Gastrocnemius medialis (tissue), 4 donors: ENCODE measurements at places on chromosomes 5 and 9. TPM values are rescaled to one million over a fixed set of nuclear protein-coding genes. Genes with fewer than 3 reads are reported as not detected.

GRCh38 chr9:214351-214647 is 366 bp upstream of the DOCK8 start:
- no peaks in the 10 kb centered on the region for H3K36me3 ChIP-seq
- no peaks in the 10 kb centered on the region for H3K27me3 ChIP-seq
- H3K27ac ChIP-seq: peak overlapping the region; percentile 54
- H3K4me1 ChIP-seq: no peaks in the 10 kb centered on the region
- H3K4me3 ChIP-seq: peak overlapping the region; percentile 53

ZNF879 gene
- 2.5 TPM for total RNA-seq

- H3K27me3 ChIP-seq: peaks cover 100% of the 10 kb centered on the region
- H3K27ac ChIP-seq: no peak overlapping the region
- no peak overlapping the region for H3K4me3 ChIP-seq
- no peak for DNase-seq
- H3K36me3 ChIP-seq: no peaks in the 10 kb centered on the region
These were observed 211.2 kb downstream of the MEF2C start for GRCh38 chr5:88671505-88672499.

DNA sequence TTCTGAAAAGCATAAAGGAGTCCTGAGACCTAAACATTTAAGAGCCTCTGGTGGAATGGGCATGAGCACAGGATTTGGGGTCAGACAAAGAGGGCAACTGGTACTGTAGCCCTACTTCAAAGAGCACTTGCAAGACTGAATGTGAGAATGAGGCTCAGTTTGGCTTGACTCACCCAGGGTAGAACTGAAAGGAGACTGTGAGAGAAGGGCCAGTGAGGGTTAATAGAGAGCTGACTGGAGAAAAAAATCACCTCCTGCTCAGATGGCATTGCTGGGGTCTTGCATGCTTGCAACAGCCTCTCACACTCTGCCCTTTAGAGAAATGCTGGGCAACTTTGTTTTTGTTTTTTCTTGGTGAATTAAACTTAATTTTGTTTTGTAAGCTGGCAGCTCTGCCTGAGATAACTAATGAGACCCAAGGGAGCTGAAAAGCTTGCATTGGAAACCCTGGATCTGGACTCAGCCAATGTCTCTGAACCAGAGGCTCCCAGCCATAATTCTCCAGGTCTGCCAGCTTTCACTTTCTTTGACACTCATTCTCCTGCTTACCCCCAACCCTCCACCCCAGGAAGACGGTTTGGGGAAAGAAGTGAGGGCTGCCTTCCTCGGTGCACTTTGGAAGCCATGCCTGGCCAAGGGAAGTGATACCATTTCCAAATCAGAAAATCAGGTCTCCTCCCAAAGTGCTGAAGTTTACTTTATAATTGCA is 161.1 kb upstream of the PANK3 start:
- H3K27me3 ChIP-seq: no peaks in the 10 kb centered on the region
- H3K4me1 ChIP-seq: no peaks in the 10 kb centered on the region
- H3K36me3 ChIP-seq: no peaks in the 10 kb centered on the region
- H3K27ac ChIP-seq: no peak overlapping the region
- no peak for DNase-seq

DNA sequence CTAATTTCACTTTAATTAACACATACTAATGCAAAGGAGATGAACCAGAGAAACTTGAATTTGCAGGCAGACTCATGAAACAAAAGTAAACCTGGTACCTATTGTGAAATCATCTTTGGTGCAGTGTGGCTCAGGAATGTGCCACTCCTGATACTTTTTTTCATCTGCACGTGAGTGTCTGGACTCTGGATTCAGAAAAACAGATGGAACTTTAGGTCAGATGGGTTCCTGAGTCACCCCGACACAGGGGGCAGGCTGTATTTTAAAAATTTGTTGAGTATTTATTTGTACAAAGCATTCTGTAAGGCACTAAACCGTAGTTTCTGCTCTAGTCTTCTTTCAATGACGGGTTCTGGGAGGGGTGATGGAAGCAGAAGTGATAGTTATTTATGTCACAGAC is 52.2 kb upstream of the TUT7 start:
- no peaks in the 10 kb centered on the region for H3K27me3 ChIP-seq
- H3K4me3 ChIP-seq: no peak overlapping the region
- H3K36me3 ChIP-seq: no peaks in the 10 kb centered on the region
- DNase-seq: peak; percentile 27

- H3K36me3 ChIP-seq: no peaks in the 10 kb centered on the region
- no peak overlapping the region for H3K27ac ChIP-seq
- no peak for DNase-seq
- no peak overlapping the region for H3K4me3 ChIP-seq
These were observed 167.8 kb downstream of the GABRB2 start for GRCh38 chr5:161378701-161379100.

DNA sequence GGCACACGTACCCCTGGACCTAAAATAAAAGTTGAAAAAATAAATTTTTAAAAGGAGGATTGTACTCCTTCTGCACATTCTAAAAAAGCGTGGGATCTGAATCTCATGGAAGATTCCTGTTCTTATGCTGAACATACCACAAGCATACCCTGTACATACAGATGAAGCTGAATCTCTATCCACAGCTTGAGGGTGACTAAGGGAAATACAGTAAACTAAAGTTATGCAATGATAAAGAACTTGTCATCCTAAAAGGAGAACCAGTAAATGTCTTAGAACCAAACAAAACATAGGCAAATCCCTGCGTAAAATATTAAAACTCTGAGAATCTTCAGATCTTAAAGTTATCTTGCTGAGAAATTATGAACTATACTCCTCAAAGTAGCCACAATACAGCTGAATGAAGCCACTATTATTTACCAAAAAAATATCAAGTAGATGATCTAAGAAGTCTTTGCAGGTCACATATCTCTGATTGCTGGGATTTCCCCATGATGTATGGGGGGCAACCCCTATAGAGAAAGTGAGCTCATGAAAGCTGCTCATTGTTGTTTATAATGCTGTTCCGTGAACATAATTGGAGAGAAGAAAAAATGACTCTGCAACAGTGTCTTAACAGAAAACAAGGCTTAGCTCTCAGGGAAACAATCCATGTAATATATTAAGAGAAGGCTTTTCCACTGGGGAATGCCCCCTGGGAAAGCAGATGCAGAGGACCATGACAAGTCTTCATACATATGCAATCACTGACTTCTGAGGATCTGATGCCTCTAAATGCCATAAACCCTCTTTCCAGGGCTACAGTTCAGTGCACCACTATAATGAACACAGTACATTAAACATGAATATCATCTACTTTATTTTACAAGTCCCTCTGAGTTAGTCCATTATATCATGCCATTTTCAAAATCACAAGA is 210.1 kb downstream of the EPB41L4A start:
- no peak overlapping the region for H3K4me3 ChIP-seq
- no peaks in the 10 kb centered on the region for H3K27me3 ChIP-seq
- H3K4me1 ChIP-seq: no peaks in the 10 kb centered on the region

GRCh38 chr9:83199240-83199639 is 136.3 kb upstream of the RASEF start:
- H3K4me3 ChIP-seq: no peak overlapping the region
- no peaks in the 10 kb centered on the region for H3K36me3 ChIP-seq
- H3K27me3 ChIP-seq: no peaks in the 10 kb centered on the region
- no peaks in the 10 kb centered on the region for H3K4me1 ChIP-seq

GRCh38 chr5:175821790-175822211 is 49.6 kb upstream of the CPLX2 start:
- H3K27ac ChIP-seq: no peak overlapping the region
- no peak for DNase-seq
- H3K4me1 ChIP-seq: no peaks in the 10 kb centered on the region

GRCh38 chr5:63323926-63324325 is 638.3 kb downstream of the HTR1A start:
- no peak for DNase-seq
- H3K27me3 ChIP-seq: no peaks in the 10 kb centered on the region
- H3K27ac ChIP-seq: no peak overlapping the region
- no peaks in the 10 kb centered on the region for H3K36me3 ChIP-seq
- no peak overlapping the region for H3K4me3 ChIP-seq

GRCh38 chr5:55241746-55242145 is 8.3 kb upstream of the CCNO start:
- H3K27me3 ChIP-seq: peaks cover 16% of the 10 kb centered on the region
- no peak overlapping the region for H3K27ac ChIP-seq
- no peak overlapping the region for H3K4me3 ChIP-seq
- no peaks in the 10 kb centered on the region for H3K4me1 ChIP-seq

BTNL8 gene
- total RNA-seq: 0.20 TPM

DNA sequence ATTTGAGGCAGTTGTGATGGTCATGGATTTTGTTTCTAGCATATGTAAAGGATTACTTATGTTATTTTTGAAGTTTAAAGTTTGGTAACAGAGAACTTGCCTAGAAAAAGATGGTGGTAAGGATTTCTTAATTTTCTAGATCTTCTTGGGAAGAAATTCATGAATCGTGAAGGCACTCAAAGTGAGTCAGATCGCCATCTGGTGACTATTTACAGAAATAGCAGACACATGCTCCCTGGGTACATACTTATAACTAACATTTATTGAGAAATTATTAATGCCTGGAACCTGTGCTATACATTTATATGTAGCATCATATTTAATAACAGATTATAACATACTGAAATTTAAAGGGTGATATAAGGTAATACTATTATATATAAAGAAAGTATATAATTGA is 299.7 kb downstream of the IZUMO3 start:
- H3K4me1 ChIP-seq: no peaks in the 10 kb centered on the region
- no peaks in the 10 kb centered on the region for H3K36me3 ChIP-seq
- no peak overlapping the region for H3K27ac ChIP-seq

DNA sequence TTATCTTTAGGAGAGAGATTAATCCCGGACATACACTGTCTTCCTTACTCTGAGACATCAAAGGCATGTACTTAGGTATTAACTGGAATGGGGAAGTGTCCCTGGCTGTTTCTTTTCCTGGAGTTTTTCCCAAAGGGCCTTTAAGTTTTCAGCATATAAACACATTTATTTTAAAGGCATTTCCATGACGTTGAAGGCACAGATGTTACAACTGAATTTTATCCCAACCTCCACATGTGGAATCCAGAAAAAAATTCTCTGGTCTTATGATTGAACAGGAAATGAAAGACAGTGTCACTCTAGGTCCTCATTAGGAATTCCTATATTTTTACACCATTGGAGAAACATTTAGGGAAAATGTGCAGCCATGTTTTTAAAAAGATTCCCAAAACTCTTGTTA is 41.6 kb upstream of the SHOC1 start:
- H3K27me3 ChIP-seq: no peaks in the 10 kb centered on the region
- no peaks in the 10 kb centered on the region for H3K4me1 ChIP-seq
- H3K4me3 ChIP-seq: no peak overlapping the region

- no peaks in the 10 kb centered on the region for H3K36me3 ChIP-seq
- DNase-seq: no peak
- H3K27me3 ChIP-seq: no peaks in the 10 kb centered on the region
- H3K27ac ChIP-seq: no peak overlapping the region
- H3K4me1 ChIP-seq: no peaks in the 10 kb centered on the region
These were observed 142.2 kb upstream of the MAP3K1 start for GRCh38 chr5:56673171-56673570.

DPYSL3 gene
- total RNA-seq: 45.8 TPM

NR2F1-AS1 gene
- total RNA-seq: 0.13 TPM
